NCI-H2171 (cell line): ENCODE measurements at places on chromosomes 3 and 15.

DNA sequence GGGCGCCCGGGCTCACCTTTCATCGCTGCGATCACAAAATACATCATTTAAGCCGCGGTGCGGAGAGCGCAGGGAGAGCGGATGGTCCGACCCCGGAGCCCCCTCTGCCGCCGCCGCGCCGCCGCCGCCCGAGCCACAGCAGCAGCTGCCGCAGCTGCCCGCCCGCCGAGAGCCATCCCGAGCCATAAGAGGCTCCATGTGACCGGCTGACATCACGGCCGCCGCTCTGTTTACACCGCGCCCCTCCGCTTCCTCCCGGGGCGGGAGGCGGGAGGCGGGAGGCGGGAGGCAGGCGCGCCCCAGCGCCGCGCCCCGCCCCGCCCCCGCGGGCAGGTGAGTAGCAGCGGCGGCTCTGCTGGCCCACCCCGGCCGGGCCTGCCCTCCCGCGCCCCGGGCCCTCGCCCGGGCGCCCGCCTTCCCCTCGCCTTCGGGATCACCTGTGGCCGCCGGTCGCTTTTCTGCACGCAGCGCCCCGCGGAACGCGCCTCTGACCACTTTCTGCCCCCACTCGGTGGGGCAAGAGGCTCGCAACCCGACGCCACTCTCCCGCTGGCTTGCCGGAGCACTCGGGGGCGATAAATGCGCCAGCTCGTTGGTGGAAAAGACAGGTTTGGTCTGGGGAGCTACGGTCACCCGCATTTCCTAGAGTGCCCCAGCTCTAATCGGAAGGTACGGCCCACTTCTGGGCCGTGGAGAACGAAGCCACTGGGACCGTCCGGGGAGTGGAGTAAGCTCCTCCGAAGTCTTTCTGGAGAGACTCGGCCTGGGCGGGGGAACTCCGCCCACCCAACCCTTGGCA is 113.6 kb upstream of the ICE2 start:
- peak; percentile 90 for DNase-seq

DNA sequence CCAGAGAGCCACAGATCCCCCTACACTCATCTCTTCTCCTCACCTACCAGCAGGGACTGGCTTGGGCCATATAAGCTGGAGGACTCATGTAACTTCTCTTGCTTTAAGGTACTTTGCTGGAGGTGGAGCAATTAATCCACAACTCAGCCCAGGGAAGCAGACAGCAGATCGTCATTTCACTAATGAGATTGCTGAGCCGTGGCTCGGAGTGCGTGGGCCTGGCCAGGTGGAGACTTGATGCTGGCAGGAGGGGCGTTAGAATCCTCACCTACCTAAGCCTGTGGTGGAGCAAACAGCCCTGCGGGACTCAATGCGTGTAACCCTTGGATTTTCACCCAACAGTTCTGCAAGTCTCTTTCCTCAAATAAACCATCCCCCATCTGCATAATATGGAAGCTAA is 253.2 kb downstream of the RORA start:
- no peak for DNase-seq

- DNase-seq = no peak
These were observed 126.5 kb upstream of the ROPN1 start for GRCh38 chr3:124118397-124118796.

GRCh38 chr3:33145901-33146580 is 32.2 kb downstream of the CRTAP start:
- no peak for DNase-seq

DNA sequence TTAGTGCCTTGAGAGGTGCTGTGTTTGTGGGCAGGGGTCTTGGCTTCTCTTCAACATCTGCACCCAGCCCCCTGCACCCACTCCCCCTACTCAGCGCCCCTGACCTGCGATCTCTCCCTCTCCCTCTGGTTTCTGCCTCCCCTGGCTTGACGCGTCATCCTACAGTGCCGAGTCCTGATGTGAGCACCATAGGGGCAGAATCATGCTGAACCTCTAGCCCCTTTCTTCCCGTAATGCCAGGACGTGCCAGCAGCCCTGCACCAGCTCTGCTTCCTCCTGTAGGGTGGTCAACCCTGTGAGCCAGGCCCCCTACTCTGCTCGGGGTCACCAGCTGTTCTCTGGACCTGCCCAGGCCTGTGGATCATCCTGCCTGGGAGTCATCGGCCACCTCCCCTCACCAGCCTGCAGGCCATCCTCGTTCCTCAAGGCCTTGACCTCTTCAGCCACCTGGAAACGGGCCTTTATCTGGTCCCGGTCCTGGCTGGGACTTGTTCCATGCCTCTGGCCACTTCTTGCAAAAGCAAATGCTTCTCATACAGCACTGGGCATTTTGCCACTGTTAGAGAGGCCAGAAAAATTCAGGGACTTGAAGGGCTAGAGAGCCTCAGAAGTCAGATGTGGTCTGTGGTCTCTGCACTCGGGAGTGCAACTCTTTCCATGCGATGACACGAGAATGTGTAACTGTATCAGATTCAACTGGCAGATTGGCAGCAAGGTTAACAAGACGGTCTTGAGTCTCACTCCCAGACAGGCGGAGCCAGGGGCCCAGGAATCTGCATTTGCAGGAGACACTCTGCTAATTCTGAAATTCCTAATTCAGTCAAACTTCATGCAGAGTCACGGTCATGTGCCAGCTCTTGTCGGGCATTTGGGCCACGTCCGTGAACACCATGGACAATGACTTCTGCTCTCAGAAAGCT is 16.7 kb upstream of the KLF15 start:
- no peak for DNase-seq

GRCh38 chr15:22963641-22964040 is 16.5 kb downstream of the CYFIP1 start:
- DNase-seq = no peak

DNA sequence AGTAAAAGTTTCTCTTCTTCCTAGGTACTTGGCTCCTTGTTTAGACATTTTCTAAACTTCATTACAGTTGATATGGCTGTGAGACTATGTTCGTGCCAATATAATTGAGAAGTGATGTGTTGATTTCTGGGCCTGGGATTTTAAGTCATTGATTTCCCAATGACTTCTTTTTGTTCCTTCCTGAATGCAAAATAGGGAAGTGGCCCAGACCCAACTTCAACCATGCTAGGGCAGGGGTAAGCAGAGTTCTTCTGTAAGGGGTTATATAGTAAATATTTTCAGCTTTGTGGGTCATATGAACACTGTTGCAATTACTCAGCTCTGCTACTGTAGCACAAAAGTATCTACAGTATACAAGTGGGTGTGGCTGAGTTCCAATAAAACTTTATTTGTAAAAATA is 320.1 kb upstream of the WNT5A start:
- DNase-seq = no peak

DNA sequence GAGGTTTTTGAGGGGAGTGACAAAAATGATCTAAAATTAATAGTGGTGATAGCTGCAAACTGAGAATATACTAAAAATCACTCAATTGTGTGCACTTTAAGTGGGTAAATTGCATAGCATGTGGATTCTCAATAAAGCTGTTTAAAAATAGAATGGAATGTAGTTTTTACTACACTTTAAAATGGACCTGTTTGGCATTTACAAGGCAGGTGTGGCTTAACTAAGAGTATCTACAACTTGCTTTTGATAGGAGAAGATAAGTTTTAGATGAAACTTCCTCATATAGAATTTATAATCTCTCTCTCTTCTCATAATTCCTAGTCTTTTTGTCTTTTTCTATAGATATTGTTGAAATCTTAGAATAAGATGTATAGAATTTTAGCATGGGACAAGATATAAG is 40.3 kb downstream of the THRB start:
- DNase-seq = no peak
